NCI-H2171 (cell line): ENCODE measurements at places on chromosomes 1 and 21.

- no peak for DNase-seq
Measured at GRCh38 chr1:186738926-186739325, 58.7 kb upstream of the PTGS2 start.

GRCh38 chr1:88003255-88003654 is 674.6 kb downstream of the LMO4 start:
- no peak for DNase-seq

- DNase-seq = no peak
Measured at GRCh38 chr1:26697431-26697977, 1.7 kb downstream of the ARID1A start.

DNA sequence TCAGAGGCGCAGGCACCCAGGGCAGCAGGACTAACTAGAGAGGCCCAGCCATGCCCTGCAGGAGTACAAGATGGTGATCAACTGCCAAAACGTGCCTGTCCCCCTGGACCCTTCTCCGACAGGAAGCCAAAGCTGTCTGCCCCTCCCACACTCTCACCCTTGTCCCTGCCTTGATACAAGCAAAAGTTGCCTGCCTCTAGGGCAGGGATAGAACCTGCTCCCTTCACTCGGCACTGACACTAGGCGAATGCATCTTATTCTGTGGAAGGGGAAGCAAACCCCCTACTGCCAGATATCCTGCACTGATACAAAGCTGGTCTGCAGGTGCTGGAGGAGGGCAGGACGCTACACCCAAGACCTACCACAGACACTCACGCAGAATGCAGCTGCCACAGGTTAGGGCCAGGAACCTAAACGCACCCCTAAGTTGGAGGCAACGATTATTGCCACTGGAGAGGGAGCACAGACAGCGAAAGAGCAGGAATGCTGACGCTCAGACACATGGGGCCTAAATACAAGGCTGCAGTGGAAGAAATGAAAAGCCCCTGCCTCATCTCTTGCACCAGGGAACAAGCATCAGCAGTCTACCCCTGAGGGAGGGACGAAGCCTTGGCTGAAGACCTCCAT is 3.7 kb downstream of the TARBP1 start:
- DNase-seq = no peak

DNA sequence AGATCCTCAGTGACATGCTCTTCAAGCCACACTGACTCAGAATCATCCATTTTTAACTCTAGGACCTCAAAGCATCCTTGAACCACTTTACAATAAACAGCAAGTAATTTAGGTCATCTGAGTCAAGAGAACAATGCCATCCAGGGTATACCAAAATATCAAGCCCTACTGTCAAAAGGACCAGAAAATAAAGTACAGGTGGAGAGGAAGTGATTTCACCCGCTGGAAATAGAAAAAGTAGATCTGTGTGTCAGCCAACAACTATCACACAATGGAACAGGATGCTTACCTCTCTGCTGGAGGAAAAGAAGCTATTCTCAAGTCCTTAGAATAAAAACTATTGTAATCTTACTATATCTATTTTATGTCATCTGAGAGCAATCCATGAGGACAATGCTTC is 37.0 kb downstream of the RERE start:
- no peak for DNase-seq

GRCh38 chr21:20814090-20814489 is 184.1 kb upstream of the NCAM2 start:
- DNase-seq = no peak

GRCh38 chr1:172427191-172427590 is 6.7 kb downstream of the C1orf105 start:
- no peak for DNase-seq

- no peak for DNase-seq
Measured at GRCh38 chr1:234111458-234112142, 207.1 kb downstream of the SLC35F3 start.

DNA sequence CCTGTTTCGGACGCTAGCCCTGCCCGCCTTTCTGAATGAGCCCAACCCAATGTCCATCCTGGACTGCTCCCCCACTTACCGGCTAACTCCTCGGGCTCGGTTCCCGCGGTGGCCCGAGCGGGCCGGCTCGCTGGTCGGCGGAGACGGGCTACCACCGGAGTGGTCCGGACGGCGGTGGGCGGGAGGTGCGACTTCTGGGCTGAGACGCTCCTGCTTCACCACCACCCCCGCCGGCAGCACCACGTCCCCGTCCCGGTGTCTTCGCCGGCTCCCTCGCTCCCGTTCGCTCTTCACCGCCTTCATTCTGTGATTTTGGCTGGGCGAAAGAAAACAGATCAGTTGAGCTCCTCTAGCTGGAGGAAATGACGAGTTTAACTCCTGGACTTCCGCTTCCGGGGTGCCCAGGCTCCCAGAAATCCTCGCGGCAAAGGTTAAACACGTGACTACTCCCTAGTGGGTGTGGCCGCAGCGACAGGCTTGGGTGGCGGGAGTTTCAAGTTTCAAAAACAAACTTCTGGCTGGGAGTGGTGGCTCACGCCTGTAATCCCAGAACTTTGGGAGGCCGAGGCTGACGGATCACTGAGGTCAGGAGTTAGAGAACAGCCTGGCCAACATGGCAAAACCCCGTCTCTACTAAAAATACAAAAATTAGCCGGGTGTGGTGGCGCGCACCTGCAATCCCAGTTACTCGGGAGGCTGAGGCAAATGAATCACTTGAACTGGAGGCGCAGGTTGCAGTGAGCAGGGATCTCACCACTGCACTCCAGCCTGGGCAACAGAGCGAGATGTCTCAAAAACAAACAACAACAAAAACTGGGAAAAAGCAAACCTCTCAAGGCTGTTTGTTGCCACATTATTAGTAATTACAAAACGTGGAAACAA is at the start of gene SNIP1:
TSS of gene SNIP1 (minus strand) at position 367 of the 882 bp plus-strand sequence. CDS start at position 303, 64 bp downstream.
- DNase-seq = peak; percentile 90

GRCh38 chr1:203632941-203633340 is 6.3 kb downstream of the ATP2B4 start:
- no peak for DNase-seq

DNA sequence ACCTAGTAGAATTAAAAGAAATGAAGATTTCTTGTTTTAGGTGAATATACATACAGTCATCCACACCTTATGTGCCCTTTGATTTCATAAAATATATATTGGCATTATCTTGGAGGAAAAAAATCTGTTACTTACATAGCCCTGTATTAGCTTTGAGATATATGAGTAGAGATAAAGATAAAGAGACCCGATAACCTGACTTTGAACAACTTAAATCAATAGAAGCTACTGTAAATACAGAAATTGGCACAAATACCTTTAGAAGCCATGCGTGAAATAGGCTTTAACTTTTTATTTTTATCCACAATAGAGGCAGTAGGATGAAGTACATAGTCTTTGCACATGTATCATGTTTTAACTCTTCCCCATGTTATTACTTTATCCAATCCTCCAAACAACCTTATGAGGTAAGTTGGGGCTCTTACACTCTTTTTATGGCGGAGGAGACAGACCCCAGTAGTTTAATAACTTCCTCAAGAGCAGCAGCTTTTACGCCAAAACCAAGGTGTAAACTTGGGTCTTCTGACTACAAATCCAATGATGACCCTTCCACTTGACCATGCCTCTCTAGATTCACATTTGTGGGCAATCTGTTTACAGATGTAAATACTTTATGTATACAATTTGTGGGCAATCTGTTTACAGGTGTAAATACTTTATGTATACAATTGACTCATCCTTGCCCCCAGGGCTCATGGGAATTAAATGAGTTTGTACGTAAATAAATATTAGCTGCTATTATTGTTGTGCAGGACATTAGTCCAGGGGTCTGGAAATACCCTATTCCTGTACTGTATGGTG is 2.1 kb downstream of the CD55 start:
- no peak for DNase-seq

- DNase-seq = no peak
Measured at GRCh38 chr1:115246526-115246925, 91.5 kb downstream of the NGF start.

DNA sequence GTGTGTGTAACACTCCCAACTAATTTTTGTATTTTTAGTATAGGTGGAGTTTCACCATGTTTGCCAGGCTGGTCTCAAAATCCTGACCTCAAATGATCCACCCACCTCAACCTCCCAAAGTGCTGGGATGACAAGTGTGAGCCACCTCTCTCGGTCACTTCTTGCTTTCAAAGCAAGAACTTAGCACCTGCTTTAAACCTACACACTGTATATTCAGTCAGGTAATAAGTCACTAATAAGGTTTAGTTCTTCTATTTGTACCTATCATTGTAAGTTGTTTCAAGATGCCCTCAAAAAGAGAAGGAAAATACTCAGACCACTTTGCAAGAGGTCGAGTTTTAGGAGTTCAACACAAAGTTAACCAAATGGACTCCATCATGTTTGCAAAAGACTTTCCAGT is 431.3 kb downstream of the MRPL39 start:
- no peak for DNase-seq

DNA sequence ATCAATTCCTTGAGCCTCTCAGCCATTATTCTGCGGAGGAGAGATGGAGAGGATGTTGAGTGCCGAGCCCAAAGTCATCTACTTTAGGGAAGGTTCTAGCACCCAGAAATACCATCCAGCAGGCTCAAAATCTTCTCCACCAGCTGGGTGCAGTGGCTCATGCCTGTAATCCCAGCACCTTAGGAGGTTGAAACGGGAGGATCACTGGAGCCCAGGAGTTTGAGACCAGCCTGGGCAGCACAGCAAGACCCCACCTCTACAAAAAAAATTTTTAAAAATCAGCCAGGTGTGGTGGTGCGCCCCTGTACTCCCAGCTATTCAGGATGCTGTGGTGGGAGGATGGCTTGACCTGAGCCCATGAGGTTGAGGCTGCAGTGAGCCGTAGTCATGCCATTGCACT is 39.5 kb upstream of the CAPZB start:
- no peak for DNase-seq

DNA sequence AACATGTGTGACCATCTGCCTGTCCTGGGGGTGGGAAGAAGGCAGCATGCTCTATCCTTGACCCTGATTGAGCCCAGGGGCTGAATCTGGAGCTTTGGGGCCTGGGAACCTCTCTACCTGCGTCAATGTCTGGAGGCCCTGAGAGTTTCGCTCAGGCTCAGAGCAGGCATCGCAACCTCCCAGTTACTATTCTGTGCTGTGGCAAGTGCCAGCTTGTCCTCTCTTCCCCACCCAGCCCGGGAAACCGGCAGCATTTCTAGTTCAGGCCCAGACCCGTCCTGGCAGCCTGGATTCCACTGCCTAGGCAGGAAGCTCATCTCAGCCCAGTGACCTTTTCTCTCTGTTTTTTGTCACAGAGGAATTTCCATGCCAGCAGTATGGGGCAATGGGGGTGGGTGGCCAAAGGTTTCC is 10.0 kb upstream of the IRF6 start:
- peak; percentile 72 for DNase-seq

DNA sequence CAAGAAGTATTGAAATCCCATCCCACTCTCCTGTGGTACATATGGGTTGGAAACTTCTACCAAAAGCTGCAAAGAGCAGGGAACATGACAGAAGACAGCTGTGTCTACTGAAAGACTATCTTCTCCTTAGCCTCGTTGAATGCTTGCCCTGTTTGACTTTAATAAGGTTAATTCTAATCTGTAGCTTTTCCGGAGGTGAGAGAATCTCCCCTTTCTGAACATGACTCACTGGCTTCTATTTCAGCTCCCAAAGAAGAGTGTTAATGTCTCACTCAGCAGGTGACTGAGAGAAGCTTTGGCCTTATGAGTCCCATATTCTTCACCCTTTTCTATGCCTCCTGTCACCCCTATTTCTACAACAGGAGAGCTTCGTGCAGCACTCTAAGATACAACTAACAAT is 88.3 kb downstream of the HHIPL2 start:
- DNase-seq = no peak

DNA sequence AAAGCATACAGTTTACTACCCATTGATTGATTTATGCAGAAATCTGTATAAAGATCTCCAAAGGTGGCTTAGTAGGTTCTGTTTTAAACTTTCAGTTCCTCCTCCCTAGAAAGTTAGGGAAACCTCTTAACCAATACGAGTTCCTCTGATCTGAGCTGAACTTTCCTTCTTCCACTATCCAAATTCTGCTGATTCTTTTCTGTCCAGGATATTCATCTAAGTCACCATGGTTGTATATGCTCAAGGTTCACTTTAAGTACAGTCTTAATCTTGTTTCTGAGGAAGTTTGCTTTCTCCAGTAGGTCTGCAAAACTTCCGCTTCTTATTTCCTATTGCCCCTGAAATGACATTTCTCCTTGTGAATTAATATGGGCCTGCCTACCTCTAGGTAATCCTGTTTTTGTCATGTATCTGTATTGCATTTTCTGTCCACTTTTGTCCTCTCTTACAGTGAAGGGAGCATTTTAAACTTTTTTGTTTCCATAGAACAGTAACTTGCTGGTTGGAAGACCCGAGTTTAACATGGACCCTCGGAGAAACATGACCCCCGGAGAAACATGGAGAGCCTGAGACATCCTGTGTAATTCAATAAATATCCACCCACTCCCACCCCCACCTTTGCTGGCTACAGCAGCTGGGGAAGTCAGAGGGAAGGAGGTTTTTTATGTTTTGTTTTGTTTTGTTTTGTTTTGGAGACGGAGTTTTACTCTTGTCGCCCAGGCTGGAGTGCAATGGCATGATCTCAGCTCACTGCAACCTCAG is 16.7 kb upstream of the TUT4 start:
- DNase-seq = no peak

DNA sequence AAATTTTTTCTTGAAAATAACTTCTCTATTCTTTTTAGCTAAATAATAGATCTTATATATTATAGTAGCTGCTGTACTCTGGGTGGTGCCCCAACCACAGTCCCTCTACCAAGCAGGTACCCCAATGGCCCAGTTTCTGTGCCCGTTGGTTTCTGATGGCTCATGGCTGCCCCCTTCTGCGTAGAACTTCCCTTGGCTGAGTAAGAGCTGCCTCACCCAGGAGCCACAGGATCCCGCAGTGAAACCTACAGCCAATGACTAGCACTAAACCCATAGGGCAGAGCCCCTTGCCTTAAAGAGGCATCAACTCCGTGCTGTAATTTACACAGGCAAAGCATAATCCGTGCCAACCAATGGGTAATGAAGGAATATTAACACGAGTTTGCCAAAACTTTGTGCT is 247.5 kb downstream of the USH2A start:
- no peak for DNase-seq

DNA sequence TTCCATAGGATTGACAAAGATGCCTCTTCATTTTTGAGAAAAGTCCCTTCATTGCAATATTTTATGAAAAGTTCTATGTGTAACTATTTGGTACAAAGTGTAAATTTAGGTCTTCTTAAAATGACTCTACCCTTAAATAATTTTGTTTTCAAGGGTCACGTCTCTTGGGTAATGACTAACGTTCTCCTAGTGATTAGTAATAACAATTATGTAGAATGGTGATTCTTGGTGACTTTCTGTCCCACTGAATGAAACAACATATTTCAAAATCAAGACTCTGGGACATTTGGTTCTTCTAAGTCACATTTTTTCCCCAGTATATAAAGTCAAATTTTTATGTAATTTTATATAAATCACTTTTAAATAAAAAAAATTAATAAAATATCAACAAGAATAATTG is 277.5 kb upstream of the ADAMTS5 start:
- DNase-seq = no peak

DNA sequence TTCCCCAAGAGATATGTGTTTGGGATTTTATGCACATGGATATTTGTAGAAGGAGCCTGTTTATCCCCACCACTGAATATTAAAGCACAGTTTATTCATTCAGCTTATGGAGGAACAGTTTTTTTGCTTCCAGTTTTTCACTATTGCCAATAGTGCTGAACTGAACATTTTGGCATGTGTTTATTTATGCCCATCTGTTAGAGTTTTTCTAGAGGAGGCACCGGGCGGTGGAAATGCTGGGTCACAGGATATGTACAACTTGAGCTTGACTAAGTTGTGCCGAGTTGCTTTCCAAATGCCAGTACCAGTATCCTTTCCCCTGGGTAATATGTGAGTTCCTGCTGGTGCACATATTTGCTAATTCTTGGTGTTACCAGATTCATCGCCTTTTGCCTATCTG is 111.3 kb downstream of the GREM2 start:
- DNase-seq = no peak
